ENCODE measurements at places on chromosomes 1 and 21. TPM values are rescaled to one million over a fixed set of nuclear protein-coding genes. Genes with fewer than 3 reads are reported as not detected.

GRCh38 chr1:158014731-158015320 is 21.4 kb downstream of the KIRREL1 start:
- H3K36me3 ChIP-seq = no peaks in the 10 kb centered on the region
- peaks cover 2% of the 10 kb centered on the region for H3K27me3 ChIP-seq
- DNase-seq = no peak
- H3K27ac ChIP-seq = no peak overlapping the region
- H3K4me3 ChIP-seq = no peak overlapping the region
- no peaks in the 10 kb centered on the region for H3K4me1 ChIP-seq

CACHD1 gene
- total RNA-seq = 0.22 TPM

VAMP3 gene
- 66.1 TPM for total RNA-seq

SPRR1A gene
- total RNA-seq = not detected

DNA sequence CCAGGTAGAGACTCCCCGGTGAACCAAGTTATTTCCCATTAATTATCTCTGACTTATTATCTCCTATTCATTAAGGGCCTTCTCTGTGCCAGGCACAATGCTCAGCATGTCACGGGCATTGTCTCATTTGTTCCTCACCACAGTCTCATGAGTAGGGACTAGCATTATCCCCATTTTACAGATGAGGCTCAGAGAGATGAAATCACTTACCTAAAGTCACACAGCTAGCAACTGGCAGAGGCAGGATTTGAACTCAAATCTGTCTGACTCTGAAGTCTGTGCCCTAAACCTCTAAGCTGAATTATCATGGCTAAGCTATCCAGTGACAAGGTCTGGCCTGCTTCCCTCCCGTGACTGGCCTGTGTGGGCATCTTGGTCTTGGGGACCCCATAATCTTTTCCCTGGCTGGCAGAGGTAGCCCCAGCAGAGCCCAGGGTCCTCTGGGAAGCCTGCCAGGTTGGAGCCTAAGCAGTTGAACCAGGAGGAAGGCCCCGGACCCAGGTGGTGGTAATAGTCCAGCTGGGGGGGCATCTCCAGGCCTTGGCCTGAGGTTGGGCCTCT is 4.5 kb downstream of the MAP7D1 start:
- peak overlapping the region; percentile 82 for H3K4me3 ChIP-seq
- no peak for DNase-seq
- no peaks in the 10 kb centered on the region for H3K36me3 ChIP-seq

DNA sequence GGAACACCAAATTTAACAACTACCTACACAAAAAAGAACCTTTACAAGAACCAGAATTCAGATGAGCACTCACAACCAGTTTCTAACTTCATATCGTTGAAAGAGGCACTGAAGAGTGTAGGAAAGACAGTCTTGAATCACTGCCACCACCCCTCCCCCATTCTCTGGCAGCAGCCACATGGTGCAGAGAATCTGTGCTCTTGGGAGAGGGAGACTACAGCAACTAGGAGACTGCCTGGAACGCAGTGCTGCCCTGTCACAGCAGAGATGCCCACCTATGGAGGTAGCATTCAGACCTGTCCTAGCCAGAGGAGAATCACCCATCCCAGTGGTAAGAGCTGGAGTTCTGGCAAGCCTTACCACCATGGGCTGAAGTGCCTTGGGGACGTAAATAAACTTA is 7.3 kb downstream of the CCN1 start:
- no peak overlapping the region for H3K4me3 ChIP-seq
- H3K36me3 ChIP-seq = no peaks in the 10 kb centered on the region
- peaks cover 14% of the 10 kb centered on the region for H3K27me3 ChIP-seq
- no peak overlapping the region for H3K27ac ChIP-seq
- H3K4me1 ChIP-seq = no peaks in the 10 kb centered on the region

LCE1F gene
- total RNA-seq = not detected

DNA sequence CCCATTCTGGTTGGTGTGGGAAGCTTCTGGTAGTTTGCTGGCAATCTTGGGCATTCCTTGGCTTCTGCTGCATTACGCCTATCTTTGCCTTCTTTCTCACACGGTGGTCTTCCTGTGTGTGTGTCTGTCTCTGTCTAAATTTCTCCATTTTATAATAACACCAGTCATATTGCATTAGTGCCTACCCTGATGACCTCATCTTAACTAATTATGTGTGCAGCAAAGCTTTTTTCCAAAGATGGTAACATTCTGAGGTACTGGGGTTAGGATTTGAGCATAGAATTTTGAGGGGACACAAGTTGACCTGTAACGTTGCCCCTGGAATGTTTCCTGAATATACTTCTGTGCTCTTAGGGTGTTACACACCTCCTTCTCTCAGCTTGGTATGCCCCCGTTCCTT is 77.1 kb downstream of the DYRK1A start:
- H3K27me3 ChIP-seq = no peaks in the 10 kb centered on the region
- no peak overlapping the region for H3K27ac ChIP-seq
- peaks cover 4% of the 10 kb centered on the region for H3K36me3 ChIP-seq

GRCh38 chr1:219227360-219228057 is 53.8 kb downstream of the LYPLAL1 start:
- H3K36me3 ChIP-seq = no peaks in the 10 kb centered on the region
- H3K27me3 ChIP-seq = no peaks in the 10 kb centered on the region
- H3K4me3 ChIP-seq = no peak overlapping the region
- DNase-seq = no peak

SLC27A3 gene
- 8.3 TPM for total RNA-seq

- no peaks in the 10 kb centered on the region for H3K27me3 ChIP-seq
- no peak overlapping the region for H3K27ac ChIP-seq
- no peak overlapping the region for H3K4me3 ChIP-seq
- no peaks in the 10 kb centered on the region for H3K4me1 ChIP-seq
- no peak for DNase-seq
- H3K36me3 ChIP-seq = peaks cover 54% of the 10 kb centered on the region
These were observed 26.7 kb downstream of the SLAMF6 start for GRCh38 chr1:160496334-160496733.

DNA sequence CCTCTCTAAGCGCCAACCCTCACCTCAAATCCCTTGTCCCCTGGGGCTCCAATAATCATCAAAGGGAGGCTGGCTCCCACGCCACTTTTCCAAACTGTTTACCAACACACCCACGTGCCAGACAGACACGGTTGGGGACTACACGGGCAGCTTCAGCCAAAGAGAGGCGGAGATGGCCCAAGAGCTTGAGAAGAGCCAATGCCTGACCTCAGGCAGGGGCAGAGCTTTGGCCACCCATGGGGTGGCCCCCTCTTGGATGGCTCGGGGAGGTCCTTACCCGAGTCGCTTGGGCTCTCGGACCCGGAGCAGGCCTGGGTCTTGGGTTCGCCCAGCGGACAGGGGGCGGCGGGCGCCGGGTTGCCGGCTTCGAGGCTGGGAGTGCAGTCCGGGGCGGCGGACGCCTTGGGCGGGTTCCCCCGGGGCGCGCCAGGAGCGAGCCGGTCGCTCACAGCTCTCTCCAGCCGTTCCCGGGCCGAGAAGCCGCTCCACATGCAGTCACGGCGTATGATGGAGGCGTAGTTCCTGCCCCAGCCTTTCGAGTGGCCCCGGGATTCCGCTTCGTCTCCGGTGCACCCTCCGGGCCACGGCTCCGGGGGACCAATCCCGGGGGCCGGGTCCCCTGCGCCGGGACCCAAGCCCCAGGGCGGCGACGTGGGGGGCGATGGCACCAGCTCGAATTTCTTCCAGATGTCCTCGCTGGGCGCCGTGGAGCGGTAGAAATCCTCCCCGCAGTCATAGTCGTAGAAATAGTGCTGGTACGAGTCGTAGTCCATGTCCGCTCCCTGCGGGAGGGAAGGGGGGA is 854 bp downstream of the MYCL start:
- H3K36me3 ChIP-seq = no peaks in the 10 kb centered on the region
- no peak overlapping the region for H3K4me3 ChIP-seq
- H3K4me1 ChIP-seq = peaks cover 17% of the 10 kb centered on the region
- no peak for DNase-seq
